ENCODE measurements at places on chromosomes 7 and 10.

DNA sequence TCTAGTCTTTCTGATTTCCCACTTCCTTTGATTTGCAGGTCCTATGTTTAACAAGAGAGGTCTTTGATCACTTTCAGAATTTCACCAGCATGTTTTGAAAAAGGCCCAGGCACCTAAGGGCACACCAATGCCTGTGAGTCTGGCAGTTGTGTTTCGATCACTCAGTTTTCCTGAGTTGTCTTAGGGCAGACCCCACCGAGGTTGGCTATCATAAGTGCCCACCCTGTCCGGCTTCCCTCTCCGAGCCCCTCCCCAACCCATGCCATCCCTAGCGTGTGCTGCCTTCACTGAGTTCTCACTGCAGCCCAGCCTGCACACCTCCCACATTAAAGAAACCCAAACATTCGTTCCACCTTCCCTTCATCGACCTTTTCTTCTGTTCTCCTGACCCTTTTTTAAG, 257.9 kb downstream of the GRID1 start:
- no peak for DNase-seq

DNA sequence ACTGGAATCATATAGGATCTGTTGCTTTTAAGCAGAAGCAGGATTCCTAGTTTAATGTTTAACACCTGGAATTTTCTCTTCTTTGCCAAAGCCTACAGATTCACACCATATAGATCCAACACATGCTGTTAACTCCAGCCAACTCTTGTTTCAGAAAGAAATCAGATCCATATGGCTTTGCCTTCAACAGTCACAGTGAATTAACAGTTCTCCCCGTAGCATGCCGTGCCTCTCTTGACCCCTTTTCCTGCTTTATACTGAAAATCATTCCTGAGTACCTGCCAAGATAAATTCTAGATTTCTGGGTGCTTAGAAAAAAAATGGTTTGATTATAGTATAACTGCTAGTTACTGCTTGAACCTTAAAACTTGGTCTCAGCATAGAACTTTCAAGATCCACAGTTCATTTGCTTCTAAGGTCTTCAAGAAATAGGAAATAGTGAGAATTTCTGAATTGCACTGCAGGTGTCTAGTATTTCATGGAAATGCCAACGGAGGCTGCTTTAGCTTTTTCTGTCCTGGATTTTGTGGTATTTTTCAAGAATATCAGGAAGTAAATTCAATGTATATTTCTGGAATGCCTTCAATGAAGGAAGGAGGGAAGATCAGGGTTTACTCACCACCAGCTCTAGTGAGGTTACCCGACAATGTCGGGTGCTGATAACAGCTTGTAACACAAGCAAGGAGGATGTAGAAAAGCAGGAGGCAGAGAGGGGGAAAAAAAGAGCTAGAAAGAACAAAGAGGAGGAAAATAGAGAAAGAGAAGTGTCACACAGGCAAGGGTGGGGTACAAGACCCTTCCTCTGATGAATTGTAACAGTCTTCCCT, 6.6 kb downstream of the AASS start:
- no peak for DNase-seq

- no peak for DNase-seq
Measured at GRCh38 chr10:48517911-48518811, 86.7 kb downstream of the ARHGAP22 start.

- DNase-seq: no peak
Measured at GRCh38 chr7:6422926-6423632, 24.7 kb downstream of the DAGLB start.

- DNase-seq: peak; percentile 85
Measured at GRCh38 chr10:102229810-102230263, 3.7 kb downstream of the ELOVL3 start.
